Iris pigment epithelial cell (primary cell): ENCODE measurements at places on chromosomes 12 and 14.

- DNase-seq = no peak
These were observed 407.8 kb upstream of the RGS6 start for GRCh38 chr14:71524320-71524982.

DNA sequence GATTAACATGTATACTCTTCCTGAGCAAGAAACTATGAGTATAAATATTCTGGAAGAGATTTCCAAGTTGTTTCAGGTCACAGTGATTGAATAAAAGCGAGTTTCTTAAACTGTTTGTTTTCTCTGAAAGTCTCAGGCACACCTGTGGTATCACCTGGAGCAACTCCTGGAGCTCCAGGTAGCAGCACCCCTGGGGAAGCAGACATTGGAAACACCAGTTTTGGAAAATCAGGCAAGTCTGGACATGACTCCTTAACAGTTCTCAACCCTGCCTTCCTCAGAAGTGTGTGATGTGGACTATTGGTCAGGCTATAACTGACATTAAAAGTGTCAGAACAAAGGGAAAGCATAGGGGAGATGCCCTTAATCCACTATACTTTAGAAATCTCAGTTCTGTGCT, 217.6 kb upstream of the CNTN1 start:
- DNase-seq = no peak

DNA sequence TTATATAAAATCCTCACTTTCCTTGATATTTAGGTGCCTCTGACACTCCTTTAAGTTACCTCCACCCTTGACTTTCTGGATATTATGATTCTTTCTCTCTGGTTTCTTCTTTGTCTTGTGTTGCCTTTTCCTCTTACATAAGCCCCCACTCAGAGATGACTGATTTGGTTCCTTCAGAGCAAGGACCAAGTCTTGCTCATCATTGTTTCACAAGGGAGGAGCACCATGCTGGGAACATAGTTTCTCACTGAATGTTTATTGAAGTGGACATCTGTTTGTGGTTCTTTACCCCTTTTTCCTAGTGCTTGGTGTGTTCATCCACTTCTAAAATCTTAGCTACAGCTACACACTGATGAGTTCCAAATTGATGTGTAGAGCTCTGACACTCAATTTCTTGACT, 161.3 kb upstream of the PTPRQ start:
- peak; percentile 59 for DNase-seq

DNA sequence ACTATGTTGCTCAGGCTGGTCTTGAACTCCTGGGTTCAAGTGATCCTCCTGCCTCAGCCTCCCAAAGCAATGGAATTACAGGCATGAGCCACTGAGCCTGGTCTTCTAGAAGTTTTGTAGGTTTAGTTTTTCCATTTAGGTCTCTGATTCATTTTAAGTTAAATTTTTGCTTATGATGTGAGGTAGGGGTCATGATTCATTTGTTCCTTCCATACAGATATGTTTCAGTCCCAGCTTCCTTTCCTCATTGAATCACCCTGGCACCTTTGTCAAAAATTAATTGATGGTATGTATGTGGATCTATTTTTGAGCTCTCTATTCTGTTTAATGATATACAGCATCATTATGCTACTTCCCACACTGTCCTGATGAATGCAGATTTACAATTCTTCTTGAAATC, 25.6 kb upstream of the CABP1 start:
- no peak for DNase-seq

GRCh38 chr12:120041386-120042231, 52.6 kb downstream of the BICDL1 start:
- no peak for DNase-seq

GRCh38 chr12:97017213-97017612, 110.2 kb downstream of the NEDD1 start:
- no peak for DNase-seq

GRCh38 chr12:779745-780734, 27.7 kb downstream of the WNK1 start:
- peak; percentile 65 for DNase-seq

- DNase-seq = no peak
These were observed 115.0 kb downstream of the SLC15A4 start for GRCh38 chr12:128708789-128709188.

DNA sequence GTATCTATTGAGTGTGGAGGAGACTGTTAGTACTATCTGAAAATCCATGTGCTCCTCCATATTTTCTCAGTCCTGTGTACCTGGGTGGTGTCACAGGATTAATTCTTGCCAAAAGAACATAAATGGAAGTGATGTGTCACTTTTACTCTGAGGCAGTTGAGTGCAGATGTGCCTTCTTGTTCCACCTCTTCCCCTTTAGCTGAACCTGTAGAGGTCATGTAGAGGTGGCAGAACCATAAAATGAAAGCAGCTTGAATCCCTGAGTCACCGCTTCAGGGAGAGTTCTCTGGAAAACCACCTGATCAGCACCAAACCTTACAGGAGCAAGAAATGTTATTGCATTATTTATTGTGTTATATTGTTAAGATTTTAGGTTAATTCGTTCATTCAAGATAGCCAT, 14.7 kb upstream of the SLC25A3 start:
- peak; percentile 74 for DNase-seq
